Glutamatergic neuron (in vitro differentiated cells): ENCODE measurements at places on chromosomes 1 and 21.
A peak's percentile ranks its signal among the peaks of the same experiment; 100 is the strongest.

- no peak for DNase-seq
These were observed 164.2 kb downstream of the TTLL7 start for GRCh38 chr1:83834621-83835264.

DNA sequence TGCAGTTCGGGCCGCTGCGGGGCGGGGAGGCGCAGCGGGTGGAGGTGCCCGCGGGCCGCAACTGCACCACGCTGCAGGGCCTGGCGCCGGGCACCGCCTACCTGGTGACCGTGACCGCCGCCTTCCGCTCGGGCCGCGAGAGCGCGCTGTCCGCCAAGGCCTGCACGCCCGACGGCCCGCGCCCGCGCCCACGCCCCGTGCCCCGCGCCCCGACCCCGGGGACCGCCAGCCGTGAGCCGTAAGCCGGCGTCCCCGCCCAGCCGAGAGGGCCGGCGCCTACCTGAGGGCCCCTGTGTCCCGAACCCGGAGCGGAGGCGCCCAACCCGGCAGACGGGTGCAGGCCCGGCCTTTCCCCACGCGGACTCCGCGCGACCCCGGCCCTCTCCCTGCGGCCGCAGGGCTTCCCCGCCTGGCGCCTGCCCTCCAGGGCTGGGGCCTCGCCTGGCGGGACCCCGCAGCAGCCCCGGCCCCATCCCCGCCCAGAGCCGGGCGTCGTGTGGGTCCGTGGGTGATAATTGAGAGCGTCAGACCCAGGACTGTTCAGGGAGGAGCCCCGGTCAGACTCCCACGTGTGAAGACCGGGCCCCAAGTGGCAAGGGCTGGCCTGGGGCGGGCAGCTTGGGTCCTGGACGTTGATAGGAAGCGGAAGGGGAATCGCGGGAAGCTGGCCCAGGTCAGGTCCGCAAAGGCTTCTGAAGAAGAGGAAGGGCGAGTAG, 4.2 kb downstream of the VWA1 start:
- no peak for DNase-seq

GRCh38 chr1:31497601-31498000, 78.7 kb upstream of the TINAGL1 start:
- DNase-seq = no peak

DNA sequence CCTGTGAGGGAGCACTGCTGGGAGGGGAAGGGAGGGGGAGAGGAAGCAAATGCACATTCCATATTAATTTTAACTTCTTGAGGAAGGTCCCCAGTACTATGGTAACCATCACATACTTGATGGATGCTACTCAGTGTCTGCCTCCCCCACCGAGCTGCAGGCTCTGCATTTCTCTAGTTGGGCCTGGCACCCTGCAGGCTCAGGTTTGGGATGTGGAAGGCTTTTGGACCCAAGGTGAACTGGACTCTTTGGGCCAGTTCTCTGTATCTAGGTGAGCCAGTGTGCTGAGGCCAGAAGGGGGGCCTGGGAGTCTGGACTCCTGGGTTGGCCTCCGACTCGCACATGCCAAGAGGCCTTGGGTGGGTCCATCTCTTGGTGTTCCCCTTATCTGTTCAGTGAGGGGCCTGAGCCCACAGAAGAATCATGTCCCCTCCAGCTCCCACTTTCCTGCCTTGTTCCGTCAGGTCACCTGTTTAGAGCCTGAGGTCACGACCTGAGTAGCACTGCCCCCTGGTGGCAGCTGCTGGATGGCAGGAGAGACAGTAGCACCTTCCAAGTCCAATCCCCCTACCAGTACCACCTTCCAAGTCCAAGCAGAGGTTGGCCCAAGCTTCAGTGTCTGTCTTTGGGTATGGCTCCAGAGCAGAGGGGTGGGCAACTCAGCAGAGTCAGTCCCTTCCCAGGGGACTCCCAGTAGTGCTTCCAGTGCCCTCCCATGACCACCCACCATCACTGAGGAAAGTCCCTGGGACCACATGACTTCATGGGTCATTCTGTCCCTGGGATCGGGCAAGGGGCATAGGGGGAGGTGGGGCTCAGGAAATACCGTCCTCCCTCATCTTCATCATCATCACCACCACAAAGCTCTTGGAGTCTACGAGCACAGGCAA, 241.8 kb downstream of the TRABD2B start:
- peak; percentile 70 for DNase-seq

GRCh38 chr1:111202366-111202706, 1.9 kb upstream of the DENND2D start:
- no peak for DNase-seq

- no peak for DNase-seq
These were observed 161.3 kb upstream of the KCNJ6 start for GRCh38 chr21:38077569-38077968.

GRCh38 chr1:168273575-168273974, 7.1 kb upstream of the TBX19 start:
- no peak for DNase-seq

DNA sequence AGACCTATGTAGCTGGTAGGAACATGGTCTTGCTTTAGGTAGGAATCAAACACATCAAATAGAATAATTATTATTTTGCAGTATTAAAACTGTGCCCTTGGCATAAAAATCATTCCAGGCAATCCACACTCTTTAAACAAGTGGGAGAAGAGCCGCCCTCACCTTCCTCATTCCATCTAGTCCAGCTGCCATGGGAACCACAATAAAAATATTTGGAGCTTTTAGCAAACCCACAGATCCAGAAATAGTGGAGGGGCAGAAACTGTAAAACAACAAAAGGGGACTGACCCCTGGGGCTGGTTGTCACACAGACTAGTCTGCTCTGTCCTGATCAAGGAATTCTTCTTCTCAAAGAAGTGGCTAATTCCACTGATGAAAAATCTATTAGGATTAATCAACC, 61.6 kb downstream of the PTPRC start:
- no peak for DNase-seq

DNA sequence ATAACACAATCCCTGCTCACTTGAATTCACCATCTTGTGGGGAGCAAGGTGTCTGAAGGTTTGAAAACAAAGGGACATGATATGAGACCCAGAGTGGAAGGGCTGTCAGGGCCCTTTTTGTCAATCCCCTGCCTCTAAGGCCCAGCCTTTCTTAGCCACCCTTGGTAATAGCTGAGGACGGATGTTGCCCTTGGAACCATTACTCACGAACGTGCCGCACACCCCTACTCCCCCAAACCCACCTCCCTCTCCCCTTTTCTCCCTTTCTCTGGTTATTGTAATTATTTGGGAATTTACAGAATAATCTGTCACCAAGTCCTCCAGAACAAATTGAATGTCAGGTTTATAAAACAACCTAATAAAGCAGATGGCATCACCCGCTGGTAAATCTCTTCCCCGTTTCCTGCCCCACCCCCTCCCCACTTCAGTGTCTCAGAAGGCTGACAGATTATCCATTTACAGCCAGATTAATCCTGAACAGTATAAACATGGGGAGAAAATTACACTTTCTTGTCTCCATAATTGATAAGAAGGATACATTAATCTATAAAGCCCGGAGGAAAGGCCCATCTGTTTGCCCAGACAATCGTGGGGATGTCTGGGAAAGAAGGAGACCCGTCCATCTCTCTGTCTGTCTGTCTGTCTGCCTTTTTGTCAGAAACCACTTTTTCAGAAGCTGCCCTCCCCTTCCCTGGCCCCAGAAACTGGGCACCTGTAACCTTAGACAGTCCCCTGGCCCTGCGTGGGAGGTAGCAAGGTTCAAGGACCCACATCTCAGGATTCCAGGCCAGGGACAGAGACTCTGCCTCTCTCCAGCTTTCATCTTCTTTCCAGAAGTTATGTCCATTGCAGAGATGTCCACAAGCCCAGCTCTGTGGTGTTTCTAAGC, 60.6 kb upstream of the CD34 start:
- DNase-seq = no peak

DNA sequence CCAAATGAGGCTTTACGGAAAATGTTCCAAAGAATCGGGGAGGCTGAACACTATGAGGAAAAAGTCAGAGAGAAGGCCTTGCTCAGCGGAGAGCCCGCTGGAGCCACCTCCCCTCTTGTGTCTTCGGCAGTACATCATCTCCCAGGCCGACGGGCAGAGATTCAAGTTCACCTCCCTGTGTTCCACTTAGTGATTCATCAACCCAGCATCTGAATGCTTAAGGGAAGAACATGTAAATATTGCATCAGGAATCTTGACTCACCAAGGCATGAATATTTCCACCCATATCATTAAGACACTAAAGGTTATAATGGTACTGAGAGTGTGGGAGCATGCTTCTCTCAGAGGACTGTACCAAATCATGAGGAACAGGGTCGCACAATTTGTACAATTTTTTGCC, 172.5 kb downstream of the ST6GALNAC5 start:
- DNase-seq = no peak

GRCh38 chr1:19101244-19101643, 108.8 kb downstream of the UBR4 start:
- no peak for DNase-seq

- no peak for DNase-seq
These were observed 122.6 kb downstream of the KCNJ6 start for GRCh38 chr21:37793660-37794059.
